Endodermal cell (in vitro differentiated cells): ENCODE measurements at places on chromosomes 1 and 21. TPM values are rescaled to one million over a fixed set of nuclear protein-coding genes. Genes with fewer than 3 reads are reported as not detected.

Gene TRIM17
- total RNA-seq: 8.0 to 11.8 TPM (median 8.4 TPM) in 3 replicates

Gene C1orf116
- 0.32 to 0.84 TPM (median 0.60 TPM) in 3 replicates for total RNA-seq

GRCh38 chr1:106621853-106622252, 434.6 kb upstream of the PRMT6 start:
- no peak overlapping the region for H3K27ac ChIP-seq
- DNase-seq: no peak
- H3K27me3 ChIP-seq: no peaks in the 10 kb centered on the region
- peaks cover 2% of the 10 kb centered on the region for H3K4me1 ChIP-seq
- H3K4me3 ChIP-seq: no peak overlapping the region

GRCh38 chr1:18015719-18016118, 91.9 kb upstream of the IGSF21 start:
- no peak overlapping the region for H3K4me3 ChIP-seq
- no peak for DNase-seq
- no peaks in the 10 kb centered on the region for H3K36me3 ChIP-seq
- no peaks in the 10 kb centered on the region for H3K27me3 ChIP-seq
- no peak overlapping the region for H3K27ac ChIP-seq
- H3K4me1 ChIP-seq: no peaks in the 10 kb centered on the region

Gene CFAP141
- not detected in 3 replicates for total RNA-seq

GRCh38 chr1:243851257-243851756, 1.3 kb upstream of the AKT3 start:
- peaks cover 5% of the 10 kb centered on the region for H3K4me1 ChIP-seq
- H3K36me3 ChIP-seq: no peaks in the 10 kb centered on the region
- no peak for DNase-seq
- H3K27me3 ChIP-seq: no peaks in the 10 kb centered on the region

Gene APCS
- not detected in 2 replicates for total RNA-seq

Gene BEND5
- 5.3 to 50.0 TPM (median 6.1 TPM) in 3 replicates for total RNA-seq

DNA sequence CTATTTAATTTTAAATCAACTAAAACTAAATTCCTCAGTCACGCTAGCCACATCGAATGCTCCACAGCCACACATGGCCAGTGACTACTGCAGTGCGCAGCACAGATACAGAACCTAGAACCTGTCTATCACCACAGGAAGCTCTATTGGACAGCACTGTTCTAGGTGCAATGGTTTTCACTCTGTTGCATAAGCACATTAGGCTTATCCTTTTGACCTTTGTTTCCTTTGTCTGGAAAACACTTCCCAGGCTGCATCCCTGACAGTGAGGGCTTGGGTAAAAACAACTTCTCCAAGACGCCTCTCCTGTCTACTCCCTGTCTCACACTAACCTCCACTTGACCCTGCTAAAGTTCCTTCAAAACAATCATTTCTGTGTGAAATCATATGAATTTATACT, 33.6 kb upstream of the RAP1GAP start:
- DNase-seq: no peak
- H3K4me3 ChIP-seq: no peak overlapping the region
- H3K27ac ChIP-seq: no peak overlapping the region
- H3K4me1 ChIP-seq: no peaks in the 10 kb centered on the region

DNA sequence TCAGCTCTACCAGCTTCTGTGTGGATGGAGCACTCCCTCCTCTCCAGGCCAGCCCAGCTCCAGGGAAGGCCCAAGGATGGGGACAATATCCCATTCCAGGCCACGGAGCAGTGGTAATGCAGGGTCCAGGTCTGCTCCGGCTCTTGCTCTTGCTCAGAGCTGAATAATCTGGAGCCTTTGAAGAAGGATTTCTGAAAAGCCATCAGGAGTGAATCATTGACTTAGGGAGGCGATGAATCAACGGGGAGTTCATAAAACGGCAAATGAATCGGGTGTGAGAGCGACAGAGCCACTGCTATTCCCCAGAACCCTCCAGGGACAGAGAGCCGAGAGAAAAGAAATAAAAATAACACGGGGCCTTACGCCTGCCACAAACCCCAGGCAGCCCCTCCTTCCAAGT, 7.7 kb downstream of the POU3F1 start:
- H3K4me3 ChIP-seq: no peak overlapping the region
- H3K27me3 ChIP-seq: peaks cover 31% of the 10 kb centered on the region
- no peaks in the 10 kb centered on the region for H3K4me1 ChIP-seq
- no peak overlapping the region for H3K27ac ChIP-seq
- no peak for DNase-seq

DNA sequence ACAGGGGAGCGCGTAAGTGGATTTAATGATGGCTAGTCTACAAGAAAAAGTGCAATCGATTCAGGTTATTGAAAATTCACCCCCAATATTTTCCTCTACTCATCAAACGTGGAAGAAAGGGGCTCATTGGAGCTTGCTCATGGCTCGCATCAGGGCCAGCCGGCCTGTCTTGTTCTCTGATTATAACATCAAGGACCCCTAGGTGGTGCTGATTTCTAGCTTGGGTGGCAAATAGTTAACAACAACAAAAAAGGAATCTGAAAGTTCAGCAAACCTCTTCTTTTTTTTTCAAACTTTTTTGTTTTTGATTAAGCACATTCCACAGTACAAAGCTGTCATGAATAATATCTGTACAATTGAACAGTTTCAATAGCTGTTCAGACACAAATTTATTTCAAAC, 35.8 kb upstream of the SOD1 start:
- no peak for DNase-seq
- H3K4me1 ChIP-seq: no peaks in the 10 kb centered on the region
- no peak overlapping the region for H3K4me3 ChIP-seq
- no peaks in the 10 kb centered on the region for H3K27me3 ChIP-seq
- no peaks in the 10 kb centered on the region for H3K36me3 ChIP-seq

DNA sequence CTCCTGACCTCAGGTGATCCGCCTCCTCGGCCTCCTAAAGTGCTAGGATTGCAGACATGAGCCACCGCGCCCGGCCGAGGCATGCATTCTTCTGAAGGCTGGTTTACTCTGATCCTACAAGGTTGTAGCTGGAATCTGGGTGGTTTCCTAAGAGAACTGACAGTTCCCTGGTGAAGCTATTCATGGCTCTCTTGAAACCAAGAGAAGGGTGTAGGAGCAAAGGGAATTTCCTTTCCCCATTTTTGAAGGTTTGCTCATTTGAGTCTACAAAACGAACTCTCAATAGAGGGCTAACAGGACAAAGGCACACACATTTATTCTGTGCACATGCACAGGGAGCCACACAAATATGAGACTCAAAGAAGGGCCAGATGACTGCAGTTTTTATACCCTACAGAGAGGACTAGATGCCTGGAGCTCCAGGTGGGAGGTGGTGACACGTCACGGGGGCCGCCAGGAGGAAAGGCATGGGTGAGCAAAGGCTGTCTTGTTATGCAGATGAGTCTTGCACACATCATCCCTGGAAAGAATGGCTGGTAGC, 49.5 kb upstream of the ERRFI1 start:
- H3K4me3 ChIP-seq: no peak overlapping the region
- H3K36me3 ChIP-seq: no peaks in the 10 kb centered on the region
- H3K27me3 ChIP-seq: no peaks in the 10 kb centered on the region
- no peak for DNase-seq
- H3K4me1 ChIP-seq: peaks cover 13% of the 10 kb centered on the region

DNA sequence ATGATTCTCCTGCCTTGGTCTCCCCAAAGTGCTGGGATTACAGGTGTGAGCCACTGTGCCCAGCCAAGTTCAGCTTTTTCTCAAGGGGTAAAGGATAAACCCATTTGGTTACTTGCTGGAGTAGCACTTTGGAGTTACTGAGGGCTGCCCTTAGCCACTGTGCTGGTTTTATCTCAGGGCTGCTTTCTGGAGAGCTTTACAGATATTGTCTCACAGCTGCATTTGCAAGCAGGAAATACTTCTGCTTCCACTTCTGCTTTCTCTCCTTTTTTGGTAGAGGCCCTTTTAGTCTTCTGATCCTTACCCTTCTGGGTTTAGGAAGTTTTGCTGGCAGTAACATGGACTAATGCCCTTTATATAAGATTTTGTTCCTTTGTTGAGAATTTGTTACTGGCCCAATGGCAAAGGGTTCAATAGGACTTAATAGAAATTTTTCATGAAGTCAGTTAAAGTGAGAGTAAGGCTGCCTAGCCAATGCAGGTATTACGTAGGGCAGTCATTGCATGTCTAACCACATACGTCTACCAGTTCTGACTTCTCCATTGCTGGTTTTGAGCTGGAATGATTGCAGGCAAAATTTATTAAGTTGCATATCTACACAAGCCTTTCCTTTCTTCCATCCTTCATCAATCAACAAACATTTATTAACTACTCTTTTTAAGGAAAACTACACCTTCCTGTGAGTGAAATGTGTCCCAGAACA, 24.4 kb downstream of the CAP1 start:
- no peak overlapping the region for H3K27ac ChIP-seq
- no peak for DNase-seq
- no peaks in the 10 kb centered on the region for H3K27me3 ChIP-seq
- H3K4me1 ChIP-seq: peaks cover 8% of the 10 kb centered on the region

DNA sequence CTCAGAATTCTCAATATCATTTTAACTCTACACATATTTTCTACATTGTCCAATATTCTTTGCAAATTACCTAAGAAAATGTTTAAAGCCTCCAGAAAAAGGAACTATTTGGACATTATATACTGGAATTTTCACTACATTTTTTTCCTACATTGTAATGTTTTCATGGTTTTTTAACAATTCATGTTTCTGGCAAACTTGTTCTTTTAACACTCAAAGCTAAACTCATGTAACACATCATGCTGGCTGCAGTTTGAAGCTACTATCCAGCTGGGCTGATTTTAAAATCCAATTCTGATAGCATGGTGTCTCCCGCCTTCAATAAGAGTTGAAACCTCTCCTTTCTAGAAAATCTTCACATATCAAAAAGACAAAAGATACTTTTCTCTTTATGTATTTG, 52.0 kb downstream of the TGFBR3 start:
- no peak overlapping the region for H3K4me3 ChIP-seq
- no peaks in the 10 kb centered on the region for H3K36me3 ChIP-seq
- no peaks in the 10 kb centered on the region for H3K4me1 ChIP-seq
- H3K27ac ChIP-seq: no peak overlapping the region
- no peak for DNase-seq

- H3K27me3 ChIP-seq: no peaks in the 10 kb centered on the region
- no peak for DNase-seq
- H3K4me1 ChIP-seq: no peaks in the 10 kb centered on the region
- no peaks in the 10 kb centered on the region for H3K36me3 ChIP-seq
These were observed 16.7 kb upstream of the LDLRAP1 start for GRCh38 chr1:25526753-25527152.

Gene SIM2
- total RNA-seq: not detected in 2 replicates

DNA sequence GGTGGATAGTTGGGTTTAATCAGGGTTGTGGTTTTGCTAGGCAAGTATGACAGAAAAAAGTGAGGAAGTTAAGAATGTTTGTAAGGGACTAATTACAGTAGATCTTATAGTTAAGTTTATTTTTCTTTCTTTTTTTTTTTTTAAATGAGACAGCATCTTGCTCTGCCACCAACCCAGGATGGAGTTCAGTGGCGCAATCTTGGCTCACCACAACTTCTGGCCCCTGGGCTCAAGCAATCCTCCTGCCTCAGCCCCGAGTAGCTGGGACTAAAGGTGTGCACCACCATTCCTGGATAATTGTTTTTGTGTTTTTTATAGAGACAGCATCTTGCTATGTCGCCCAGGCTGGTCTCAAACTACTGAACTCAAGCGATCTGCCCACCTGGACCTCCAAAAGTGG, 41.7 kb downstream of the EYA3 start:
- no peak for DNase-seq
- H3K36me3 ChIP-seq: peaks cover 34% of the 10 kb centered on the region
- H3K4me3 ChIP-seq: no peak overlapping the region
- no peaks in the 10 kb centered on the region for H3K27me3 ChIP-seq

Gene SLC1A7
- 0.19 to 2.3 TPM (median 1.8 TPM) in 3 replicates for total RNA-seq

DNA sequence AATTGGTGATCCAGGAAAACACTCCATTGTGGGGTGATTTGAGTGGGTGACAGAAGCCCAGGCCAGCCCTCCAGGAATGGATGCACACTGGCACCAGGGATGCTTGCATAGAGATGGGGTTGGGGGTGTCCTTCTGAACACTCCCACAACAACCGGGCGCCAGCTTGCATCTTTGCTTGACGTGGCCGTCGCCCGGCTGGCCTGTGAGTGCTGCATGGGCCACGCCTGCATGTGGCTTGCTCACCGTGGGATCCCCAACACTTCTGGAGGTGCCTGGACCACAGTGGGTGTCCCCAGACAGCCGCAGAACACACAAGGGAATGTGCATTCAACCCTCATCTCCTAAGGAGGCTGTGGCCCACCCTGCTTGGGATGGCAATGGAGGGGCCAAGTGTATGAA, 55.1 kb downstream of the SIK1 start:
- no peak overlapping the region for H3K4me3 ChIP-seq
- no peaks in the 10 kb centered on the region for H3K27me3 ChIP-seq
- H3K27ac ChIP-seq: no peak overlapping the region
- no peaks in the 10 kb centered on the region for H3K4me1 ChIP-seq
- DNase-seq: no peak
